ENCODE measurements at places on chromosomes 1 and 21. TPM values are rescaled to one million over a fixed set of nuclear protein-coding genes. Genes with fewer than 3 reads are reported as not detected.

TLCD4 gene
- 0.04 TPM for total RNA-seq

- ATAC-seq, result peak; percentile 97
Measured at GRCh38 chr1:31036749-31037500, 28.6 kb downstream of the PUM1 start.

- no peak for ATAC-seq
Measured at GRCh38 chr1:41431490-41432350, 52.8 kb downstream of the EDN2 start.

- ATAC-seq, result no peak
Measured at GRCh38 chr1:27885621-27886352, 13.4 kb downstream of the THEMIS2 start.

SAMSN1 gene
- 93.3 TPM for total RNA-seq

- no peak for ATAC-seq
Measured at GRCh38 chr1:54094001-54094729, 40.8 kb downstream of the TCEANC2 start.

DNA sequence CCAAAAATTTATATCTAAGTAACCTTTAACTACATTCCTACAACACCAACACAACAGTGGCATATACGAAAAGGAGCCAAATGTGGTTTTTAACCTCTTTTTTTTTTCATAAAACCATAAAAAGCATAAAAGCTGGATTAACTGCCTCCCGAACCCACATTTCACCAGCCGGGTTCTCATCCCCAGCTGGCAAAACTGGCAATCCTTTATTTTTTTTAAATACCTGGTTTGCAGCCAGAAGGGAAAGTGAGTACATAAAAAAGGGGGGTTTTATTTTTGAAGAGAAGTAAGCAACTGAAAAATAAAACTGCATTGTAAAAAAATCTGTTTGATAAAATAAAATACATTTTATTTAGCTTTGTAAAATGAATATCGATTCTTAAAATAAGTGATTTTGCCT lies 295.4 kb downstream of the AKT3 start:
- ATAC-seq, result no peak

DNA sequence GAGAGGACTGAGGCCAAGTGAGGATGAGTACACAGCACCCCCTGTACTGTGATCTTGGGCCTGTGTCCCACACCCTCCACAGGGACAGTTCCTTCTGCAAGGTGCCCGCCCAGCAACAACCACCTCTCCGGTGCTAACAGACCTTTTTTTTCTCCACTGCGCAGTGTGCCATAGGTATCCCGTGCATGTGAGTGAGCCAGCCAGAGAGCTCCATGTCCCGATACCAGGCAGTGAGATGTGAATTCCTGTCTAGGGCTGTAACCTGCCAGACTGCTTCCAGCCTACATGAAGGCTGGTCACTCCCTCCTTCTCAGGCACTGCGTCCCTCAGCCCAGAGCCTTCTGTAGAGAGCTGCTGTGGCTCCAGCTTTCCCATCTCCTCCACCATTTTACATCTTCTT lies 56.9 kb downstream of the PCBP3 start:
- no peak for ATAC-seq

RCC1 gene
- 58.6 TPM for total RNA-seq

PADI2 gene
- total RNA-seq, result 0.26 TPM

GRCh38 chr1:16250524-16251251 lies 13.7 kb upstream of the CPLANE2 start:
- ATAC-seq, result no peak

GRCh38 chr1:12161324-12161661 lies 5.5 kb upstream of the TNFRSF1B start:
- ATAC-seq, result no peak

TOMM20 gene
- total RNA-seq, result 110 TPM

Data from activated T-helper 17 cell treated with anti-CD3 and anti-CD28 coated beads, Interleukin-2, amount 50 U/mL, for 72 hours (primary cell).